Stimulated activated CD8-positive, alpha-beta memory T cell treated with anti-CD3 and anti-CD28 coated beads, Interleukin-15, amount 100 ng/mL, for 24 hours (primary cell): ENCODE measurements at places on chromosomes 7 and 10.

DNA sequence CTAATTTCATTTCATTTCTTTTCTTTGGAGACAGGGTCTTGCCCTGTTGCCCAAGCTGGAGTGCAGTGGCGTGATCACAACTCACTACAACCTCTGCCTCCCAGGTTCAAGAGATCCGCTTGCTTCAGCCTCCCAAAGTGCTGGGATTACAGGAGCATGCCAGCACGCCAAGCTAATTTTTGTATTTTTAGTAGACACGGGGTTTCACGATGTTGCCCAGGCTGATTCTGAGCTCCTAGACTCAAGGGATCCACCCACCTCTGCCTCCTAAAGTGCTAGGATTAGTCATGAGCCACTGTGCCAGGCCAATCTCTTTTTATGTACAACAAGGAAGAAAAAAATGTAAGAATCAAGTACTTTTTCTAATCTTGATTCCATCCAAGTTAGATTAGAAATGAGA is 10.7 kb upstream of the KMT2E start:
- no peak for DNase-seq

GRCh38 chr10:102815790-102816549 is 21.2 kb downstream of the CYP17A1 start:
- no peak for DNase-seq

- no peak for DNase-seq
Measured at GRCh38 chr10:49518982-49519578, 19.8 kb downstream of the ERCC6 start.

GRCh38 chr7:122092964-122093797 is 50.9 kb downstream of the AASS start:
- DNase-seq: peak; percentile 1

- DNase-seq: no peak
Measured at GRCh38 chr10:132106431-132106830, 40.7 kb downstream of the JAKMIP3 start.

DNA sequence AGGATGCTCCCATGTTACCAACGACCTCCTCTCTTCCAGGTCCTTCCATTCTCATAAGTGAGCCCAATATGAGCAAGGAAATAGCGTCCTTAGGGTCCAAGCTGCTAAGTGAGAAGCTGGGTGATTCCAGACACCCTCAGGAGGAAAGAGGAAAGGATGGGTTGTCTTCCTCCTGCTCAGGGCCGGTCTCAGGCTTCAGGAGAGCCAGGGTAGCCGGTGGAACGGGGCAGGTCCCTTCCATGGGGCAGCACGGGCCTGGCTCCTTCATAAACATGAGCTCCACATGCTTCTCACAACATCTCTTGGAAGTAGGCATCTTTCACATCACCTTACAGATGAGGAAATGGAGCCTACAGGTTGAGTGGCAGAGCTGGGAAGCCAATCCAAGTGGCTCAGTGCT is 12.7 kb downstream of the SLIT1 start:
- DNase-seq: no peak

- no peak for DNase-seq
Measured at GRCh38 chr10:109866168-109866994, 56.9 kb downstream of the XPNPEP1 start.
